Umbilical cord (tissue), 2 donors: ENCODE measurements at places on chromosomes 4 and X.
A peak's percentile ranks its signal among the peaks of the same experiment; 100 is the strongest.

DNA sequence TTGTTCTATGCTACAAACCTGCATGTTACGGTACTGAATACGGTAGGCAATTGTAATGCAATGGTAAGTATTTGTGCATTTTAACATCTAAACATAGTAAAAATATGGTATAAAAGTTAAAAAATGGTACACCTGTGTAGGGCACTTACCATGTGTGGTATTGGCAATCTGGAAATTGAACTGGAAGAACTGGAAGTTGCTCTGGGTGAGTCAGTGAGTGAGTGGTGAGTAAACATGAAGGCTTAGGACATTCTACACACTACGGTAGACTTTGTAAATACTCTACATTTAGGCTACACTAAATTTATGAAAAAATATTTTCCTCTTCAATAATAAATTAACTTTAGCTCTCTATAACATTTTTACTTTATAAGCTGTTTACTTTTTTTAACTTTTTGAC is 78.9 kb downstream of the RRAGB start:
- DNase-seq = no peak

DNA sequence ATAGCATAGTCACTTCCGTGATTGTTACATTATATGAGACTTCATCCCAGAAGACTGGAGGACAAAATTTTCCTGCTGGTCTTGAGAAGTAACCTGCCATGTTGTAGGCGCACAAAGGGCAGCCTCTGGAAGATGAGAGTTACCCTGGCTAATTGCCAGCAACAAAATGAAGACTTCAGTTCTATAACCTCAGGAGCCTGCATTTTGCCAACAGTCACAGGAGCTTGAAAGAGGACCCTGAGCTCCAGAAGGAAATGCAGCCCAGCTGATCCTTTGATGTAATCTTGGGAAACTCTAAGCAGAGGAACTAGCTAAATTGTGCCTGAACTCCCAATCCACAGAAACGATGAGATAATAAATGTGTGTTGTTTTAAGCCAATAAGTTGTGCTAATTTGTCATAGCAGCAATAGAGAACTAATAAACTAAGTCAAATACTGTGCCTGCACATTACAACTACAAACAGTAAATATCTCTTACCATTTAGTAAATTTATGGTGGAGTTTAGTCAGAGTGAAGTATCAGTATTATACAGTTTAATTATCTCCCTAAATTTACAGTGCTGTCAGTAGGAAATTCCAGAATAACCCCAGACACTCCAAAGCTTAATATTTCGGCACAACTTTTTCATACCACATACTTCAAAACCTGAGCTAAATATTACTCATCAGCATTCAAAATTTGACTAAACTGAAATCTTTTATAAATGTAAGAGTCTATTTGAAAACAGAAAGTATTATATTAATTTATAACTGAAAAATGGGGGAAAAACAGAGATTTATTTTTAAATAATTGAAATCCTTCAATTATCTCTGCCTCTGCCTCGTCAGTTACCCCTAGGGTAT is 90.1 kb upstream of the MAPK10 start:
- no peak for DNase-seq

GRCh38 chrX:39058724-39059123 is 257.5 kb downstream of the MID1IP1 start:
- no peak for DNase-seq

DNA sequence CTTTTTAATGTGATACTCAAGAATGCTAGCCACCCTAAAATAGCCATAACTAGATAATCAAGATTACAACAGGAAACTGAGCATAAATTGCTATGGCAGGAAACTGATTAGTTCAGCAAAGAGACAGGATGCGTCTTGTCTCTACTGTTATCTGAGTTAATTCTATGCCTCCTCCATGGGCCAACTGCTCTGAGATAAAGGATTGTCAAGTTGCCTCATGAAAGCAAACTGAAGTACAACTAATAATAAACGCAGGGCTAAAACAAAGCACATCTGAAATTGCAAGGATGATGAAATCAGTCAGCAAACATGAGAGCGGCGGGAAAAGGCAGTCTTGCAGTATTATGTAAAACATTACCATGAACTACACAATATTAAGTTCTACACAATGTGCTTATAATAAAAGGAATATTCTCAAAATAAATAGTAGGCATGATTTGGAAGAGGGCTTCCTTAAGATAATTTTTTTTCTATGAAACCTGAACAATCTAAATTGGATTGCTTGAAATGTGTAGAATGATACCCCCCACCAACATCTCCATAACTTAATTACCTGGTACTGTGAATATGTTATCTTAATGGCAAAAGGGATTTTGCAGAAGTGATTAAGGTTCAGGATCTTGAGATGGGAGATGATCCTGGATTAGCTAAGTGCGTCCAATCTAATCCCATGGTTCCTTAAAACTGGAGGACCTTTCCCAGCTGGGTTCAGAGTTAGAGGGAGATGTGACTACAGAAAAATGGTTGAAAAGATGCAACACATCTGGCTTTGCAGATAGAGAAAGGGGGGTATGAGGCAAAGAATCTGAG is 65.9 kb downstream of the ANTXR2 start:
- no peak for DNase-seq

- DNase-seq = peak; percentile 92
These were observed 35.2 kb upstream of the LNX1 start for GRCh38 chr4:53626491-53626890.

- no peak for DNase-seq
These were observed 306.8 kb downstream of the PDHA2 start for GRCh38 chr4:96146686-96147085.
